ENCODE measurements at places on chromosomes 12 and 14.

- no peak for DNase-seq
Observed at GRCh38 chr12:106049546-106049945, 89.2 kb downstream of the NUAK1 start.

GRCh38 chr12:30696103-30696408 lies 387 bp upstream of the IPO8 start:
- no peak for DNase-seq

DNA sequence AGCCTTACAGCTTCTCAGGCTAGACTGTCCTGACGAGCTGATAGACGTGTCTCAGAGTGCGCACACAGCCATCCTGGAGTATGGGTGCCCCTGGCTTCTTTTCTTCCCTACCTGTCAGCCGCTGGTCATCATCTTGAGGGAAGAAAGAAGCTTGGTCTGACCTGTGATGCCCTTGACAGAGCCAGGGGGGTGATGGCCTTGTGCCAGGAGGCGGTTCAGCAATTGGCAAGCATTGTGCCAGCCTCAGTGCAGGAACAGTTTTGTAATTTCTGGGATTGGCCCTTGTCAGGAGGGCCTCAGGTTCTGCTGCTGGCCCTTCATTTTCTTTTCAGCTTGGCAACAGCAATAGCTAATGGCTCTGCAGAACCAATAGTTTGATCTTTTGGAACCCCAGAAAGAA lies 80.1 kb downstream of the ADCK1 start:
- DNase-seq, result no peak

GRCh38 chr12:74552201-74552600 lies 14.6 kb downstream of the ATXN7L3B start:
- DNase-seq, result no peak

Measured in NCI-H1436 (cell line).